ENCODE measurements at places on chromosomes 13 and 19.

- no peak for DNase-seq
These were observed 685 bp downstream of the GMFG start for GRCh38 chr19:39335168-39335548.

- DNase-seq, result peak; percentile 75
These were observed 750 bp downstream of the RAB20 start for GRCh38 chr13:110560601-110561343.

DNA sequence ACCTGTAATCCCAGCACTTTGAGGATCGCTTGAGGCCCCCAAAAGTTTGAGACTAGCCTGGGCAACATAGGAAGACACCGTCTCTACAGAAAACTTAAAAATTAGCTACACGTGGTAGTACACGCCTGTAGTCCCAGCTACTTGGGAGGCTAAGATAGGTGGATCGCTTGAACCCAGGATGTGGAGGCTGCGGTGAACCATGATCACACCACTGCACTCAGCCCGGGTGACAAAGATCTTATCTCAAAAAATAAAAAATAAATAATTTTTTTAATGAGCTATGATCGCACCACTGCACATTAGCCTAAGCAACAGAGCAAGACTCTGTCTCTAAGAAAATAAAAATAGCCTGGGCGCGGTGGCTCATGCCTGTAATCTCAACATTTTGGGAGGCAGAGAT, 6.6 kb downstream of the RCBTB2 start:
- no peak for DNase-seq

DNA sequence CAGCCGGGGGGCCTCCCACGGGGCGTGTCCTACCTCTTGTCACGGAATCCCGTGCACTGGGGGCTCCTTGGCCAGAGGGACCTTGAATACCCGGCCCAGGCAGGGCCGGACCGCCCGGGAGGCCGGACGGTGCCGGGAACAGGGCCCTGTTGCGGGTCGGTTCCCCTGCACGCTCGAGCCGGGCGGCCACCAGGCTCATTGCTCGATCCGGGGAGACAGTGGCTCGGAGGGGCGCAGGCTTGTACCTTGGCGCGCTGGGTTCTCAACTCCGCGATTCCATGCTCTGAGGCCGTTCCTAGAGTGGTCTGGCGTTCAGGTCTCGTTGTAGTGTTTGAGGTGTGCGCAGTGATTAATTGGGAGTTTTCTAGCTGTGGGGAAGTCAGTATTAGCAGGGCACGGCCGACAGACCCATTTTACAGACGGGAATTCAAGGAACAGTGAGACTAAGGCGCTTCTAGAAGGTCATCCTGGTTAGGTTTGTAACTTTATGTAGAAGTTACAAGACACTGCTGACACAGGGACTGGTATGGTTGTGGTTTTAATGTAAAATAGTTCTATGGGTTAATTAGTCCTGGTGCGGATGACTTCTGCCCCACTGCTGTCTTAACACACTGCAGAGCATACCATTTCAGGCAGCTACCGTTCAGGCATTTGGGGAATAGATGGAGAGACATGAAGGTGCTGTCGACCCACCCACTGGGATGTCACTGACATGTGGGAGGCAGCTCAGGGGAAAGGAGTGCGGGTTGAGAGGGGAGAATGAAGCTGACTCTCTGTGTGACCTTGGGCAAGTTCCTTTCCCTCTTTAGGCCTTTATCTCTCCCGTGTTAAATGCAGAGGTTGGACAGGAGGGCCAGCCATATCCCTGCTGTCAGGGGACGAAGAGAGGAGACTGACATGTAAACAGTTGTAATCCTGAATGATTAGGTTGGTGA, 592 bp downstream of the CLPTM1 start:
- DNase-seq, result no peak

DNA sequence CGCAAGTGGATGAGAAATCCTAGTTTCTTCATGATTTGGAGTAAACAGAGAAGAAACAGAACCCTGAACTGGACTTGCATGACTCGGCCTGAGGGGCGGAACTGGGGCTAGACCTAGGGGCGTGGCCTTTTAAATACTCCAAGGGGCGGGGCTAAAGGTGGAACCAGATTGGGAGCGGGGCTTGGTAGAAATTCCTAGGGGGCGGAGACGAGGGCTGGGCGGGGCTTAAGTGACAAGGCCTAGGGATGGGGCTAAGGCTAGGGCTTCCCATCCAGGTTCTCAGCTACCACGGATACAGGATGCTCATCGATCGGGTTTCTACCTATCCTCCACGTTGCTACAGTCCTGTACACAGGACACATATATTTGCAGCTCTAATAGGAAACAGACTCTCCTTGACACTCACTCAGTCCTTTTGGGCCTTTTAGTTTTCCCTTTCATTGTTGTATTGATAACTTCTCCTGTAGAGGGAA, 372 bp upstream of the ZNF699 start:
- DNase-seq, result peak; percentile 97

DNA sequence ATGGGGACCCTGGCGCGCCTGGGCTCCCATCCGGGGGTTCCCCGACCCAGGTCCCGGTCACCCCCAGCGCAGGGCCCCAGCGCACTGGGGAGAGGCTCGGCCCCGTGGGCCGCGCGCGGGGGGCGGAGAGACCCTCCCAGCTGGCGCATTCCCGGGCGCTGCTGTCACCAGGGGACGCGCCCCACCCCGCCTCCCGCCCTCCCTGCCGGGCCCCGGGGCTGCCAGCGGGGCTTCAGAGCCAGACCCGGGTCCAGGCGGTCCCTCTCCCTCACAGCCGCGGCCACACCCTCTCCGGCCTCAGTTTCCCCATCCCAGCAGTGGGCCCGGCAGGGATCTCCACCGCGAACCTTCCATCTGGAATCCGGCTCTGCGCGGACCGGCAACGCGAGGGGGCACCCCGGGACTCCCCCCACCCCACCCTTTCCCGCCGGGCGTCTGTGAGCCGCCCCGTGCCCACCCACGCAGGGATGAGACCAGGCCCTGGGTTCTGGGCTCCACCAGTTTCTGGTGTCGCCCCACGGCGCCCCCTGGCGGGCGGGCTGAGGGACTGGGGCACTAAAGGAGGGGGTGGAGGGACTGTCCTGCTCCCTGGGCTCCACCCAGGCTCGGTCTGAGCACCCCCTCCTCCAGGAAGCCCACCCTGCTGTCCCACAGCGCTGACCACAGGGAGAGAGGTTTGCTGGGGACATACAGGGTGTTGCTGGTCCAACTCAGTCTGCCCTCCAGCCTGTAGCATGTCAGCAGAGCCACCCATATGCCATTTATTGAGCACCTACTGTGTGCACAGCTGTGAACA, 878 bp upstream of the ADAMTSL5 start:
- peak; percentile 53 for DNase-seq

DNA sequence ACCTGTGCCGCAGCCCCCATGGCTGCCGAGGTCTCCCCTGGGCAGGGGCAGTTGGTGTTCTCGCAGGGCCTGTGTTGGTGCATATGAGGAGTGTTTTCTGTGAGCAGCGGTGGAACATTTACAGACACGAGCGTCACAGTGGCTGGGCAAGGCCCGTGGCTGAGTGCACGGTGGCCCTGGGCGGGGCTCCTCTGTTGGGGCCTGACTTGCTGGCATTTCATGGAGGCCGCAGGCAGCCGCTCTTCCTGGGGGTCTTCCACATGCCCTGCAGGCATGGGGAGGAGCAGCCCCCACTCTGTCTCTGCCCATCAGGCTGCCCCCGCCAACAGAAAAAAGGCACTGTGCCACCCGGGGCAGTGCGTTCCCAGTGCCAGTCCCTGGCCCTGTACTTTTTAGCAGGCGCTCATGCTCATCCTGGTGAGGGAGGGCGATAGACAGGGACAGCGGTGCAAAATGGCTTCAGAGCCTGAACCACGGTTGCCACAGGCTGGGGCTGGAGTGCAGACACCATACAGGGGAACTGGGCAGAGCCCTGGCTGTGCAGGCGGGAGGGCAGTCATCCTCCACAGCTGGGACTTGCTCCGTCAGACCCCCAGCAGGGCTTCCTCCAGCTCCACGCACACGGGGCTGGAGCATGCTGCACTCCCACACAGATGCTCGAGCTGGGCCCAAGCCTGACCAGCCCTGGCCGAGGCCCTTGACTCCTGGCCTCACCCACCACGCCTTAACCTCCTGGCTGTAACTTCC, 23.5 kb downstream of the TFDP1 start:
- no peak for DNase-seq

- no peak for DNase-seq
These were observed 197.2 kb downstream of the NUFIP1 start for GRCh38 chr13:44792096-44792495.

DNA sequence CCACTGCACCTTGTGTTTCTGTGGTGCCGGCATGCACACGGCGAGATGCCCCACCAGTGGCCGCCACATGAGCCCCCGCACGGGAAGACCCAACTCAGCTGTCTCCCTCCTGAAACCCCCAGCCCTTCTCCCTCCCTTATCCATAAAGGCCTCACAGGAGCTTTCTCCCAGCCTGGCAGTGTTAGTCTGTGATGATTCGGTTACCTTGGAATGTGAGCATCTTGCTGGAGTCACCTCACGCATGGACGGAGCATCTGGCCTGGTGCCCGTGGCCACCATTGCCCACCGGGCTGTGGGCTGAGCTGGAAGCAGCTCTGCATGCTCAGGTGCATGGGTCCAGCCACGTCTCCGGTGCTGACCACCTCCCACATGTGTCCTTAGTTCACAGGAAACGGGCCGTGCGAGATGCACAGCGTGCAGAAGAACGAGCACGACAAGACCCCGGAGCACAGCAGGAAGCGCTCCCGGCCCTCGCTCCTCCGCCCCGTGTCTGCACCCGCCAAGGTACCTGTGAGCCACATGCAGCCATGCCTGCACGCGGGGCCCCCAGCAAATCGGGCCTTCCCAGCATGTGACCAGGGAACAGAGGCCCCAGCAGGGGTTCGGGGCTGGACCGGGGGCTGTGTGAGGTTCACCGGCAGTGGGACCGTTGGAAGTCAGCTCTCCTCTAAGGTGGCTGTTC, 22.0 kb downstream of the SIN3B start:
- DNase-seq, result peak; percentile 13
